ENCODE measurements at places on chromosomes 3 and 15.

- DNase-seq: peak; percentile 31
Measured at GRCh38 chr3:122730240-122730639, 49.6 kb downstream of the PARP14 start.

GRCh38 chr15:77025941-77026411 is 31.1 kb downstream of the PSTPIP1 start:
- no peak for DNase-seq

DNA sequence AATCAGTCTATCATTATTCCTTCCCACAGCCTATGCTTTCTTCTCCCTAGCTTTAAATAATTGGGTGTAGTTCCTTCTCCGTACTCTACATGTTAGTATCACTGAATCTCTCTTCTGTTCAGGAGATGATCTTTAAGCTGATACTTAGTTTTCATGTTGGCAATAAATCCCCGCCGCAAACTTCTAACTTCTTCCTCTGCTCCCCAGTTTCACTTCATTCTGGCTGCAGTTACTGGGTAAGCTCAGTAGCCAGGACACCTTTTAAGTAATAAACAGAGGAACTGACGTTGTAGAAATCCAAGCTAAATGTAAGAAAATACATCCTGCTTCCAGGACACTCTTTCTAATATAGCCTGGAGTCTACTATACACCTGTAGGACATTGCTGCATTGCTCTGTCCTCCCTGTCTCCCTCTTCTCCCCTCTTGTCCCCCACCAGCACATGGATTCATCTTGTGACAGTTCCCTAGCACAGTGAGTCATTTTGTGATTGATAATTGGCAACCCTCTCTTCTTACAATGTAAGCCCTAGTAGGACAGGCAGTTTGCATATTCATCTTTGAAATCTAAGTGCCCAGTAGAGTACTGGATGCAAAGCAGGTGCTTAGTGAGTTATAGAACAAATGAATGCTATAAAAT is 598.2 kb downstream of the UNC13C start:
- DNase-seq: no peak

DNA sequence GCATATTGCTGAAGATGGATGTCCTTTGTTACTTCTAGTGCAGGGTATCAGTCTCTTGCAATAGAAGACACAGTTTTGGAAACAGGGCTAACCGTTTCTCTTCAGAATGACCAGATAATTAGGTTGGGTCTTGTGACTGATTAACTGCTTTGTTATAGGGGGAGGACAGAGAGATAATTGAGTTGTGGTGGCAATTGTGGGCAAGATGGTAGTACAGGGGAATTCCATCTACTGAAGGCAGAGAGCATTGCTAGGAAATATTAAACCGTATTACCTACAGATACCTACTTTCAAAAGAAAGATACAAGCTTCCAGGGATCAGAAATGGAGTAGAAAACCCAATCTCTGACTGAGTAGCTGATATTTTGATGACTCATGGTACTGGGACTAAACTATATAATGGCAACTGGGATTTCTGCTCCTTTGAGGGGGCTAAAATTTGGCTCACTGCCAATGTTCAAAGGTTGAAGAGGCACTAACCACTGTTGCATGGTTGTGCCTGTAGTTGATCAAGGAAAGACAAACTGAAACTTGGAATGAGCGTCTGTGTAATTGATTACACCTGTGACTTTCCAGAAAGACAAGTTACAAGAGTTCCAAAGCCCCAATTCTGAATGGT is 4.2 kb downstream of the PRR23B start:
- DNase-seq: no peak

- DNase-seq: no peak
Measured at GRCh38 chr3:81931265-81932251, 170.1 kb upstream of the GBE1 start.

DNA sequence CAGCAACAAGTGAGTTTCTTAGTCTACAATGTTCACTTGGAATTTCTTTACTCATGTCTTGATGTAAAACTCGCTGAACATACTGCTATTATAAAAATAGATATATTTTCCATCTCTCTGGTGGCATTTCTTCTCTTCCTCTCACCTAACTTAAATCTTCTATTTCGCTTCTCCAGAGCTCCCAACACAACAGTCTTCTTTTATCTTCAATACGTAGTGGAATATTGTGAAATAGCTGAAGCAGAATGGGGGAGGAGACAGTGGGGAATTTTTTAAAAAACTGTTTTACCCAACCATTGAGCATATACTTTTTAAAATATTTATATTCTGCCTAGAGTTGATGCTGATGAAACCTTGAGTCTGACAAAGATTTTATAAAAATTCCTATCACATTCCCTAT is 548.5 kb downstream of the RBMS3 start:
- DNase-seq: no peak

GRCh38 chr3:10804183-10804648 is 11.8 kb upstream of the SLC6A11 start:
- DNase-seq: no peak

DNA sequence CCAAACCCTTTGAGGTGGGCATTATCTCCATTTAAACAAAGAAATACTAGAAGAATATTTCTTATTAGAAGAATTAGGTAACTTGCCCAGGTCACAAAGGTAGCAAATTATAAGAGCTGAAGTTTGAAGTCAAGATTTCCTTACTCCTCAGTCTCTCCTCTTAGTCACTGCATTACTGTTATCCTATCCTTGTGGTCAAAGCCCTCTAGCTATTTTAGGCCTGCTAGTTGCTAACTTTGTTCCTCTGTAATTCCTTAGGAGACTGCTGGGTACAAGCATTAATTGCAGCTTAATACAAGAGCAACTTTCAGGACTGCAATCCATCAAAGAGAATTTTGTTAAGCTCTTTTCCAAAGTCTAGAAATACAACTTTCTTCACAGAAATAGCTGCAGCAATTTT is 528.2 kb downstream of the ZIC1 start:
- no peak for DNase-seq

DNA sequence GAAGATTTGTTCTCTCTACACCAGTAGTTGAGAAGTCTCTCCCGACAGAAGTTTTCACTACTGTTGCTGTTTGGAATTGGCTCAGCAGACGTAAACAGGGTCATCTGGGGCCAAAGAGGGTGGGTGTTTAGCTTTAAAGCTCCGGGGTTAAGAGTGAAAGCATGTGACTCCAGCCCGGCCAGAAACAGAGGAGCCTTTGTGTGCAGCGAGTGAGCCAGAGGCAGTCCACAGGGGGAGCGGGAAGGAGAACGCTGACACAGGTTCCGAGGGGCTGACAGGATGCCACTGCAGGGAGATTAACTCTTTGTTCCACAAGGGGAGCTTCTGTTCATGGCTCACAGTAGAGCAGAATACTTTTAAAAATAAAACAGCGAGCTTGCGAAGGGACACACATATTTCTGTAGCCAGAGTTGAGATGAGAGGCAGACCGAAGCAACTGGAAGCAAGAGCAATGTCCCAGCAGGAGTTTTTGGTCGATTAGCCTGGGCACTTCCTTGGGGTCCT is 26.9 kb downstream of the BMF start:
- DNase-seq: peak; percentile 61

- peak; percentile 45 for DNase-seq
Measured at GRCh38 chr3:25856902-25857518, 67.1 kb downstream of the OXSM start.

GRCh38 chr15:90178468-90179435 is 22.4 kb upstream of the SEMA4B start:
- DNase-seq: no peak

DNA sequence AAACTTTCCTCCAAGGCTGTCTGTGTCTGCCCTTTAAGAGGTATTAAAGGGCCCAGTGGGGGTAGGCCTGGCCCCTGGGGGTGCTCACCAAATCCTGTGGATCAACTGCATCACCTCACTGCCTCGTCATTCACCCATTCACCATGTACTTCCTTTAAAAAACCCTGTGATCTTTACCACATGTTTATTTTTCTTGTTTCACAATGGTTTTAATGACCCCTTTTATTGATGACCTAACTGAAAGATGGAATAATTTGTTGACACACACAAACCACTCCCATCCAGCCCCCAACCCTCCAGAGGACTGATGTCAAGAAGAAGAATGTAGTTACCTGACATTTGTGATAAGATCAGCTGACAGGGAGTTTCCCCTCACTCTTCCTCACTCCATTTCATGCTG is 40.8 kb downstream of the KCNAB1 start:
- DNase-seq: peak; percentile 32

All from common myeloid progenitor, CD34-positive (primary cell).